Adipose tissue (tissue), 3 donors: ENCODE measurements at places on chromosomes 16 and 17. TPM values are rescaled to one million over a fixed set of nuclear protein-coding genes. Genes with fewer than 3 reads are reported as not detected.

The KRT20 gene
- polyA plus RNA-seq, result 0.22 TPM

The ASPSCR1 gene
- 31.0 TPM for polyA plus RNA-seq

The SDR42E2 gene
- not detected for polyA plus RNA-seq

The FXR2 gene
- polyA plus RNA-seq, result 29.9 TPM

The TBC1D3D gene
- polyA plus RNA-seq, result 1.1 TPM

The LPO gene
- polyA plus RNA-seq, result not detected

The NPIPB12 gene
- polyA plus RNA-seq, result 46.7 TPM

The HS3ST4 gene
- not detected for polyA plus RNA-seq

The SLFN11 gene
- 19.2 TPM for polyA plus RNA-seq

The ANKRD40CL gene
- polyA plus RNA-seq, result not detected

The ZFPM1 gene
- polyA plus RNA-seq, result 1.8 TPM

The SRSF2 gene
- 60.6 TPM for polyA plus RNA-seq

The HASPIN gene
- polyA plus RNA-seq, result 0.12 TPM

The MPO gene
- 0.34 TPM for polyA plus RNA-seq

The BCL7C gene
- polyA plus RNA-seq, result 52.1 TPM

The SLC16A3 gene
- polyA plus RNA-seq, result 36.7 TPM

The ZP2 gene
- polyA plus RNA-seq, result not detected

The CCL13 gene
- polyA plus RNA-seq, result 6.8 TPM

The HOXB6 gene
- polyA plus RNA-seq, result 1.8 TPM

The SAMD14 gene
- 1.3 TPM for polyA plus RNA-seq

The SHISA9 gene
- polyA plus RNA-seq, result 0.22 TPM

The CDC6 gene
- polyA plus RNA-seq, result 1.1 TPM

The NPIPA2 gene
- 1.8 TPM for polyA plus RNA-seq

The ZG16B gene
- 0.18 TPM for polyA plus RNA-seq

The PRCD gene
- 1.6 TPM for polyA plus RNA-seq

The CLDN6 gene
- polyA plus RNA-seq, result not detected

The FBXL16 gene
- polyA plus RNA-seq, result 2.5 TPM

The PYY gene
- polyA plus RNA-seq, result not detected

The PRR29 gene
- 0.09 TPM for polyA plus RNA-seq

The EVI2B gene
- polyA plus RNA-seq, result 1.5 TPM

The MAPT gene
- 4.6 TPM for polyA plus RNA-seq

The ABCC12 gene
- polyA plus RNA-seq, result not detected

The FNDC8 gene
- 0.09 TPM for polyA plus RNA-seq

The TEKT5 gene
- polyA plus RNA-seq, result not detected

The DNAH9 gene
- polyA plus RNA-seq, result 0.95 TPM

The ITGA2B gene
- polyA plus RNA-seq, result 1.1 TPM

The VTN gene
- polyA plus RNA-seq, result 2.1 TPM

The KIFC3 gene
- 21.9 TPM for polyA plus RNA-seq

The MT4 gene
- not detected for polyA plus RNA-seq

The NLRC3 gene
- polyA plus RNA-seq, result 0.22 TPM

The MYL4 gene
- 12.8 TPM for polyA plus RNA-seq

The CPNE2 gene
- polyA plus RNA-seq, result 45.8 TPM

The MYH11 gene
- 24.8 TPM for polyA plus RNA-seq

The TAX1BP3 gene
- 172 TPM for polyA plus RNA-seq
